Panc1 (cell line): ENCODE measurements at places on chromosomes 7 and 10. TPM values are rescaled to one million over a fixed set of nuclear protein-coding genes. Genes with fewer than 3 reads are reported as not detected.

ENTPD7 gene
- 15.9 TPM for total RNA-seq

SYCE1 gene
- total RNA-seq, result not detected

TRAPPC14 gene
- 33.2 TPM for total RNA-seq

LAMB4 gene
- not detected for total RNA-seq

ITGA8 gene
- 0.18 TPM for total RNA-seq

GIMAP5 gene
- total RNA-seq, result 0.51 TPM

BMPER gene
- not detected for total RNA-seq

CRHR2 gene
- not detected for total RNA-seq

VSTM4 gene
- total RNA-seq, result 0.13 TPM

TMEM176A gene
- total RNA-seq, result 0.39 TPM

CLCN1 gene
- total RNA-seq, result 0.15 TPM

HPSE2 gene
- total RNA-seq, result not detected

OR2A12 gene
- not detected for total RNA-seq

PVRIG gene
- not detected for total RNA-seq

SPDYE2B gene
- not detected for total RNA-seq

TCERG1L gene
- not detected for total RNA-seq

LRGUK gene
- total RNA-seq, result 0.23 TPM

VAX1 gene
- total RNA-seq, result 4.6 TPM

NEURL1 gene
- total RNA-seq, result 0.10 TPM

SEMA3A gene
- 43.3 TPM for total RNA-seq

PTPRZ1 gene
- total RNA-seq, result 0.05 TPM

SRGN gene
- total RNA-seq, result 8.5 TPM

ITPRID1 gene
- not detected for total RNA-seq

ZCWPW1 gene
- 6.5 TPM for total RNA-seq

GIMAP8 gene
- total RNA-seq, result 0.10 TPM

MMRN2 gene
- total RNA-seq, result 1.0 TPM

PURB gene
- 25.2 TPM for total RNA-seq

FERD3L gene
- not detected for total RNA-seq

PLXDC2 gene
- 0.21 TPM for total RNA-seq

KCNMA1 gene
- 91.9 TPM for total RNA-seq

MOGAT3 gene
- 0.23 TPM for total RNA-seq

NEUROG3 gene
- total RNA-seq, result not detected

HKDC1 gene
- total RNA-seq, result 1.1 TPM

C1QL3 gene
- total RNA-seq, result not detected

KCNIP2 gene
- 4.3 TPM for total RNA-seq
